K562 (cell line): ENCODE measurements at places on chromosomes 13 and 19.

DNA sequence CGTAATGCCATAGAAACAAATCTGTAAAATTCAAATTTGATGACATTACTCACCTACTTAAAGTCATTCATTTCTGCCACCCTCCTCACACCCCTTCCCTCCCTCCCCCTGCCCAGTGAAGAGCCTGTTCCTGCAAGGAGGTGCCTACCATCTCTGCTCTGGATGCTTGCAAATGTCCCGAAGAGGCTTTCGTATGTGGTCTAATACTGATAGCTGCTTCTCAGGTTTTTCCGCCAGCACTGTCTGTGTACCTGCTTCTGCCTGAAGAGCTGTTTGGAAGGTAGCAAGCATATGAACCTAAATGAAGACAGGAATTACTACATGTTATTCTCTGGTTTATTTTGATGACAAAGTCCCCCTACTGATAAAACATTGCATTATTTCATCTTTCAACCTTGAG is 57.1 kb downstream of the GPALPP1 start:
- no peak for DNase-seq

DNA sequence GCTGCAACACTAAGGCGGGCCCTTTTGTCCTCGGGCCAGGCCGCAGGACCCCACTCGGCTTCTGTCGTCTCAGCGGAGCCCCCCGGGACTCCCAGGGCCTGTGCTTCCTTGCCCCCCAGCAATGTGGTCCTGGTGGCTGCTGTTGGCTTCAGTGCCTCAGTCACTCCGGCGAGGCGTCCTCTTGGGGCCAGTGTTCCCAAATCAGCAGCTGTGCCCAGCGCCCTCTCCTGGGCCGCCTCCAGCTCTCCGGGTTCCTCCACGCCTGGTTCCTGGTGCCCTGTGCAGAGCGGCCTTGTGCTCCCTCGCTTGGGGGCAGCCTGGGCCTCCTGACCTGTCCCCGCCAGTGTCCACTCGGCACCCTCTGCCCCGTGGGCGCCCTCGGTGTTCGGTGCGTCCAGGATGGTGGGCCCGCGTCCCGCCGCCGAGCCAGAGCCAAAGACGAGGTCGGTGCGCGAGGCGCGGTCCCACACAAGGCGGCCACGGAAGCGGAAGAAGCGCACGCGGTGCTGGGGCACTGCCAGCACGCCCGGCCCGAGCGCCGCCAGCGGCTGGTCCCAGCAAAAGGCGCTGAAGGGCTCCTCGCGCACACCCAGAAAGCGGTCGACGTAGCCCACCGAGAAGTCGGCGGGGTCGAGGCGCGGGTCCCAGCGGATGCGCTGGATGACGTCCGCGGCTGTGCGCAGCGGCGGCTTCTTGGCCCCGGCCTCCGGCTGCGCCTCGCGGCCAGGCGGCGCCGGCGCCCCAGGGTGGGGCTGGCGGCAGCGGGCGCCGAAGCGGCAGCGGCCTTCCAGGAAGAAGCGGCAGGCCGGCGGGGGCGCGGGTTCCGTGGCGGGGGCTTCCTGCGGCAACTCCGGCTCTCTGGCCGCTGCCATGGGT is 685 bp downstream of the LENG9 start:
- DNase-seq = peak; percentile 34

DNA sequence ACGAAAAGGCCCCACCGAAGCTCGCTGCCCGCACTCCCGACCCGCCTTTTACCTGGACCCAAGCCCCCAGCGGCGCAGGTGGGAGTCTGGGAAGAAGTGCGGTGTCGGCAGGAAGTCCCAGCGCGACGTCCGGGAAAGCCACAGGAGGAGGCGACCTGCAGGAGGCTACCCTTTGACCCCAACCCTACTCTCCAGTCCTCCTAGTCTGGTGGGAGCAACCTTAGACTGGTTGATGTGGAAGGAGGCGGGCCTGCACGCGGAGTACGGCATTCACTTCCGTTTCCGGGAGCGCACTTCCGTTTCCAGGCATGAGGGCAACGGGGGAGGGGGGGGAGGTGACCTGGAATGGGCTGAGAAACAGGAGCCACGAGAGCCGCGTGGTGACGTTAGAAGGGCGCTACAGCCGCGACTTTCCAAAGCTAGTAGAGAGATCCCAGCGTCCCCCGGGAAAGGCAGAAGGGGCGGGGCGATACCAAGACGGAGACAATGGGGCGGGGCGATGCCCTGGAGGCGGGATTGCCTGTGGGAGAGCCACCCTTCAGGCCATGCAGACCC is 28.5 kb downstream of the ZNF266 start:
- peak; percentile 78 for DNase-seq

- no peak for DNase-seq
Observed at GRCh38 chr13:114033541-114034315, 59.9 kb upstream of the C13orf46 start.

DNA sequence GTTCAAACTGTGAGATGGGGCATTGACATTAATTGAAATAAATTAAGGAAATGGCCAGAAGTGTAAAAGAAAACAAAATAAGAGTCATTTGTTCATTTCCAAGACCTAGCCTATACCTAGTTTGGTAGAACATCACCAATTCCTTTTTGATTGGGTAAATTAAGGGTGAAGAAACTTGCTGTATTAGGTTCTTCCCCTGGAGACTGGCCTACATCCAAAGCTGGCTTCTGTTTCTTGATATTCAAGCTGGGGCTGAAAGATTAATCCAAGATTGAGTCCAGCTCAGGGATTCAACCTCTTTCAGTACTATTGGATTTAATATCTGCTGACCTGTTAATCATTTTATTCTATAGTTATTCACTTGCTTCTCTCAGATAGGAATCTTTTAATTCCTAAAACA is 183.2 kb downstream of the GPC6 start:
- no peak for DNase-seq

GRCh38 chr13:86108334-86108733 is 309.1 kb upstream of the SLITRK6 start:
- DNase-seq = no peak

GRCh38 chr19:307111-307531 is 15.9 kb upstream of the PLPP2 start:
- no peak for DNase-seq

DNA sequence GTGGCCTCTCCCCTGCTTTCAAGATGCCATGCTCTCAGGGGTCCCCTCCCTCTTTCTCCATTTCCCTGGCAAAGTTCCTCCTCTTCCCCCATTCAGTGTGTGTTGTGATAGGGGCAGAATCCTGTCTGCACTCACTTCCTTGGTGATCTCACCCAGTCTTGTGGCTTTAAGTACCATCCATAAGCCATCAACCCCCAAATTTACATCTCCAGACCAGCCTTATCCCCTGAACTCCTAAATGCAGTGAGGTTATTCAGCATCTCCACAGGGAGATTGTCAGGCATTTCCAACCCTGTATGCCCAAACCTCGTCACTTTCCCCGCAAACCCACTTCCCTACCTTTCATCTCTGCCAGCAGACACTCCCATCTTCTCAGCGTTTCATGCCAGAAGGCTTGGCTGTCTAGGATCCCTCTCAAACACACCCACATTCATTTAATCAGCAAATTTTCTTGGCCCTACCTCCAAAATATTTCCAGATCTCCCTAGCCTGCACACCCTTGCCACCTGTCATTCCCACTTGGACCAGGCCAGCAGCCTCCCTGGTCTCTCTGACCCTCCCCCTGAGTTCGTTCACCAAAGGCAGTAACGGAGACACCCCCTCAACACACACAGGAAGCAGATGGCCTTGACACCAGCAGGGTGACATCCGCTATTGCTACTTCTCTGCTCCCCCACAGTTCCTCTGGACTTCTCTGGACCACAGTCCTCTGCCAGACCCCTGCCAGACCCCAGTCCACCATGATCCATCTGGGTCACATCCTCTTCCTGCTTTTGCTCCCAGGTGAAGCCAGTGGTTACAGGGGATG is at the start of gene HCST:
Gene HCST (plus strand): TSS at position 676 of the 808 bp plus-strand sequence. CDS start 65 bp downstream, at position 741.
- peak; percentile 32 for DNase-seq
